Activated CD8-positive, alpha-beta memory T cell treated with anti-CD3 and anti-CD28 coated beads, Interleukin-2, amount 10 ng/mL, durations not matched to agents 7 days and 5 days (primary cell): ENCODE measurements at places on chromosomes 1 and 21.
A peak's percentile ranks its signal among the peaks of the same experiment; 100 is the strongest.

GRCh38 chr21:38879912-38880576 lies 74.3 kb downstream of the ETS2 start:
- DNase-seq = no peak

DNA sequence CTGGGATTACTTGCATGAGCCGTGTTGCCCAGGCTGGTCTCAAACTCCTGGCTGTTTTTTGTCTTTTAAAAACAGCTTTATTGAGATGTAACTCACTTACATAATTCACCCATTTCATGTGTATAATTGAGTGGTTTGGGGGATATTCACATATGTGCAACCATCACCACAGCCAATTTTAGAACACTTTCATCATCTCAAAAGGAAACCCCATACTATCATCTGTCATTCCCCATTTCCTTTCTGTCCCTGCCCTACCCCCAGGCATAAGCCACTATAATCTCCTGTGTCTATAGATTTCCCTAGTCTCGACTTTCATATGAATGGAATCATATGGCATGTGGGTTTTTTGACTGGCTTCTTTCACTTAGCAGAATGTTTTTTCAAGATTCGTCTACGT lies 43.3 kb downstream of the GPR137B start:
- DNase-seq = no peak

GRCh38 chr1:3456964-3457909 lies 2.8 kb downstream of the ARHGEF16 start:
- DNase-seq = no peak

DNA sequence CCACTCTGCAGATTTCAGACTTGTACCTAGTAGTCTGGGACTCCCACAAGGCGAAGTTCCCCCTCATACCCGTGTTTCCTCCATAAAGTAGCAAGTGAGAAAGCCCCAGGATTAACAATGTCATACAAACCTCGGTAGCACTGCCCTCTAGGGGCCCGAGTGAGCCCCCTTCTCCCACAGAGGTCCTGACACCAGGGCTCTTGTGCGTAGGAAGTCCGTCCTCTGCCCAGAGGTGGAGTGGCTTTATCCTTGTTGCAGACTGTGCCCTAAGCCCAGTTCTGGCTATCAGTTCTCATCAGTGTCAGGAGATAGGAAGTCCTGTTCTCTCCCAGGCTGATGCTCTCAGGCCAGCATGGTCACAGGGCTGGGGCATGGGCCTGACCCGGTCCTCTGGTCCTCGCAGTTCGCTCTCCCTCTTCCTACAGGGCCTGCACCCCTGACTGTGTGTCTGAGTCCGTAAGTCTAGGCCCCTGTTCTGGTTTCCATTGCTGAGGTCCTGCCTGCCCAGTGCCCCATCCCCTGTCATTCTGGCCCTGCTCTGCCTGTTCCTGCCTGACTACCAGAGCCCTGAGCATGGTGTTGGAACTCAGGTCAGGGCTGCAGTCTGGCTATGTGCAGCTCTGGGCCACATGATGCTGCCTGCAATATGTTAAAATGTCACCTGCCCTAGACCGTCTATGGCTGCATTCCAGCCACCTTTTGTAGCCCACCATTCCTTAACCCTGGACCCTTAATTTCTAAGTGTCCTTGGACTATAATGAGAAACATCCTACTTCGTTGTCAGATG lies 285.6 kb downstream of the ASTN1 start:
- no peak for DNase-seq

- no peak for DNase-seq
Observed at GRCh38 chr1:61119085-61119484, 36.7 kb downstream of the NFIA start.

GRCh38 chr1:185317886-185318310 lies 855 bp upstream of the IVNS1ABP start:
- DNase-seq = peak; percentile 90

- DNase-seq = no peak
Observed at GRCh38 chr1:181396811-181397210, 86.5 kb upstream of the CACNA1E start.

- DNase-seq = peak; percentile 65
Observed at GRCh38 chr1:27099587-27100334, 55.2 kb downstream of the SLC9A1 start.

DNA sequence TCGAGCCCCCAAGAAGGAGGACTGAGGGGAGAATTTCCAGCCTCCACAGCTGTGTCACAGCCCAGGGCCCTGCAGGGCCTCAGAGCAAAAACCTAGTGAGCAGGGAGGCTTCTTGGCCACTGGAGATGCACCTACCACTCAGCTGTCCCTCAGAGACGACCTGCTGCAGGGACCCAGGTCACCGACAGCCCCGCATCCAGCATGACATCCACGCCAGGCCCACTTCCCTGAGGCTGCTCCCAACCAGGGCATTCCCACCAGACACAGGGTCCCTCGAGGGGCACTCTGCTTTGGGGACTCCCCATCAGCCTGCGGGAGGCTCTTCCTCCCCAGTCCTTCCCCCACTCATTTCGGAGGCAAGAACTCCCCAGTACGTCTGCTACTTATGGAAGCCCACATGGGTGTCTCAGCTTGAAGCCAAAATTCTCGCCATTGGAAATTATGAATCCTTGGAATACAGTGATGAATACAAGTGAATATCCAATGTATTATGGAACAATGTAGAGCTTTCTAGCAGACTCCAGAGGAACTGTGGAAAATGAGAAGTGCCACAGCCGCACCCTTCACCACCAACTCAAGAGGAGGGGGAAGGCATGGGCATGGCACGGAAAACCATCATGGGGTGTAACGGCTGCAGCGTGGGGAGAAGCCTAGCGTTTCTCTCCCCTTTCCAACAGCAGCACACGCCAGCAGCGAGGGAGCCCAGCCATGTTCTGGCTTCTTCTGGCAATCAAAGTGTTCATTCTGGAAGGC lies 6.9 kb downstream of the TFF3 start:
- DNase-seq = no peak

DNA sequence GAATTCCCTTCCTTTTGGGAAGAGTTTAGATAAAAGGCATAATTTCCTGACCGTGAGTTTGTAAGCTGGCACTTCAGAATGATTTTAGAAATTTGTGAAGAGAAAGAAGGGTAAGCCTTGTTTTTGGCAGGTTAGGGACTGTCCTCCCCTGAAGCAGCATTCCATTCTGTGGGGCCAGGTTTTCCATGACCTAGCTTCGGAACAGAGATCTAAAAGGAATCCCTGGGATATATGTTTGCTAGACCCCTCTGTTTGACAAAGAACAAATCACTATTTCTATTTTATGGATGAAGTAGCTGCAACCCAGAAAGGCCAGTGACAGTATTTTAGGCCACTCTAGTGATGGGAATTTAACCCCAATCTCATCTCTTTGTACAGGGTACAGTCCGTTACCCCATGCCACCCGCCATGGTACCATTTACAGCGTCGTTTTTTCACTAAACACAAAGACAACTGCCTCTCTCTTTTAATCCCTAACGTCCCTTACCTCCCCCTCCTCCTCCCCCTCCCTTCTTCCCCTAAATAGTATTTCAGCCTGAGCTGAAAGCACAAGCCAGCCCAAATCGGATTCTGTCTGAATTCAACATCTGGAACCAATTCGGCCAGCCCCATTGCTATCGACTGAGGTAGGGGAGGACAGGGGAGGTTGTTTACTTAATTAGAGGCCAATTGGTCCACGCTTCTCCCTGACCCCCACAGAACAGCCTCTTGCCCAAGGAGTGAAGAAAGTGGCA lies 23.4 kb upstream of the IKBKE start:
- no peak for DNase-seq

- no peak for DNase-seq
Observed at GRCh38 chr21:36908260-36908908, 58.1 kb downstream of the HLCS start.

DNA sequence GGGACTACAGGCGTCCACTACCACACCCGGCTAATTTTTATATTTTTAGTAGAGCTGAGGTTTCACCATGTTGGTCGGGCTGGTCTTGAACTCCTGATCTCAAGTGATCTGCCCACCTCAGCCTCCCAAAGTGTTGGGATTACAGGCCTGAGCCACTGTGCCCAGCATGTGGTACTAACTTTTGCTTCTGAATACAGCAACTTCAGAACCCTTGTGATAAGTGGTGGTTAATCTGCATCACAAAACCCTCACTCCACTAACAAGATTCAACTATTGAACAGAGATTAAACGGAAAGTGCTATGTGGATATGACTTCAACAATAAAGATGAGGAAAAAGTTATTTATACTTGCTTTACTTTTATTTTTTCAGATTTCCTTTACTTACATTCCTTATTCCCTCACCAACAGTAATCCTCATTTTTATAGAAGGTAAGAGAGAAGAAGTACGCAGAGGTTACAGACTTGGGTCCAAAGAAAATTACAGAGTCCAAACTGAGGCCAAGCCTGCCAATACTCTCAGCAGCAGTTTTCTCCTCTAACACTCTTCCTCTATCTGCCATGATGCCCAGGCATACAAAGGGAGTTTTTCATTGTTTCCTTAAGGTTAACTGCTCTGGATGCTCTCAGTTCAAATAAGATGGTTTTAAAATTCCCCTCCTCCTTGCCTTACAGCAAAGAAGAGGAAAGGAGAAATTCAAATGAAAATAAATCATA lies 44.3 kb downstream of the SLC16A1 start:
- DNase-seq = no peak

- DNase-seq = no peak
Observed at GRCh38 chr1:210288116-210288515, 40.6 kb upstream of the HHAT start.

DNA sequence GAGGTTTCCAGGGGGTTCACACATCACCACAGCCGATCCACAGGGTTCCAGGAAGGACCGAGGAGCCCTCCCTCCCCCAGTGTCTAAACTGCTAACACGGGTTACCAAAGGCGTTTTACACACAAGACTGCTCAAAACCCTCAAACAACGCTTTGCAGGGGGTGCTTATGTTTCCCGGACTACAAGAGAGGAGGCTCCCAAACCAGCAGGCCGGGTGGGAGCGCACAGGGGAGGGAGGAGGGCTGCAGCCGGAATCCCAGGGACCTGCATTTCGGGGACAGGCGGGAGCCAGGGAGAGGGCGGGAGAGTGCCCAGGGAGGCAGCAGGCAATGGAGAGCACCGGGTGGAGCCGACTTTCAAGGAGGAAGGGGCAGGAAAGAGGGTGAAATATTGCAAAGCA lies 50.8 kb downstream of the ACBD3 start:
- DNase-seq = peak; percentile 38

GRCh38 chr1:2070800-2071530 lies 20.8 kb downstream of the PRKCZ start:
- no peak for DNase-seq

DNA sequence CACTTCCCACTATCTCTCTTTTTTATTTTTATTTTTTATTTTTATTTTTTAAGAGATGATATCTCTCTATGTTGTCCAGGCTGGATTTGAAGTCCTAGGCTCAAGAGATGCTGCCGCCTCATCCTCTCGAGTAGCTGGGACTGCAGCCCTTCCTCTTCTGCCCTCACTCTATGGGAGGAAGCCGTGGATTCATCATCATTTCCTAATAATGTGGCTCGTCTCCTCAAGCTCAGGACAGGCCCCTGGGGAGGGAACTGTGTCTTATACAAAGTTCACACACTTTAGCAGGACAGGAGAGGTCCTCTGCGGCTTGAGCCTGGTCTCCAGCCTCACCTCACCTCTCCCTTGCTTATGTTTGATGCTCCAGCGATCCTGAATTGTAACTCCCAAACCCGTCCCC lies 16.5 kb upstream of the IFFO2 start:
- DNase-seq = no peak
